ENCODE measurements at places on chromosomes 7 and 10. TPM values are rescaled to one million over a fixed set of nuclear protein-coding genes. Genes with fewer than 3 reads are reported as not detected.

DNA sequence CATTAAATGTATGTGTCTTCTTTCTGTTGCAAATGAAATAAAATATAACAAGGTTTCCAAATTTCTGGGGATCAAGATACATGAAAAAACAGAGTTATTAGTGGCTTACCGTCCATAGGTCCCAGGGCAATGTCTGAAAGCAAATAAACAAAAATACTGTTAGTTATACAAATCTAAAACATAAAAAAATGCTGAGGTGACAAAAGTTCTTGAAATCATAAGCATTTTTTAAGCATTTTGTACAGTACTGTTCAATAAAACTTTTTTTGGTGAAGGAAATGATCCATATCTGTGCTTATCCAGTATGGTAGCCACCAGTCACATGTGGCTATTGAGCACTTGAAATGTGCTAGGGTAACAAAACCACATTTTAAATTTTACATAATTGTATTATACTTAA is 158.6 kb upstream of the TARP start:
- H3K27me3 ChIP-seq: no peaks in the 10 kb centered on the region
- peaks cover 2% of the 10 kb centered on the region for H3K36me3 ChIP-seq
- H3K27ac ChIP-seq: no peak overlapping the region
- H3K4me3 ChIP-seq: no peak overlapping the region
- H3K4me1 ChIP-seq: no peaks in the 10 kb centered on the region
- no peak for DNase-seq

DNA sequence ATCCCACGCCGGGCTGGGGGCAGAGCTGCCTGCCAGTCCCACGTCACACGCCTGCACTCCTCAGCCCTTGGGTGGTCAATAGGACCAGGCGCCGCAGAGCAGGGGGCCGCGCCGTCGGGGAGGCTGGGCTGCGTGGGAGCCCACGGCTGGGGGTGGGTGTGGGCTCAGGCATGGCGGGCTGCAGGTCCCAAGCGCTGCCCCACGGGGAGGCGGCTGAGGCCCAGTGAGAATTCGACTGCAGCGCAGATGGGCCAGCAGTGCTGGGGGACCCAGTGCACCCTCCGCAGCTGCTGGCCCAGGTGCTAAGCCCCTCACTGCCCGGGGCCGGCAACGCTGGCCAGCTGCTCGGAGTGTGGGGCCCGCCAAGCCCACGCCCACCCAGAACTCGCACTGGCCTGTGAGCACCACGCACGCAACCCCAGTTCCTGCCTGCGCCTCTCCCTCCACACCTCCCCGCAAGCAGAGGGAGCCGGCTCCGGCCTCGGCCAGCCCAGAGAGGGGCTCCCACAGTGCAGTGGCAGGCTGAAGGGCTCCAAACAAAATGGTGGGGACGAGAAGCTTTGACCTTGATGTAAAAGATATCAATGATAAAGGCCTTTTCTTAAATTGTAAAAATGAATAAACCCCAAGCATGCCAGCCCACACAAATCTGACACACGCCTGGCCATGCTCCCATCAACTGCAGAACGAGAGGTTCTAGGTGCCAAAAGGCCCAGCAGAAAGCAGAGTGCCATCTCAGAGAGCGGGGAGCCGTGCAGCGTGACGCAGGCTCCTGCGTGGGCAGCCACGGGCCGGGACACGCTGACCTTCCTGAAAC is 255.5 kb downstream of the MAD1L1 start:
- H3K4me3 ChIP-seq: no peak overlapping the region
- no peak for DNase-seq
- H3K36me3 ChIP-seq: peaks cover 16% of the 10 kb centered on the region
- H3K4me1 ChIP-seq: no peaks in the 10 kb centered on the region

DNA sequence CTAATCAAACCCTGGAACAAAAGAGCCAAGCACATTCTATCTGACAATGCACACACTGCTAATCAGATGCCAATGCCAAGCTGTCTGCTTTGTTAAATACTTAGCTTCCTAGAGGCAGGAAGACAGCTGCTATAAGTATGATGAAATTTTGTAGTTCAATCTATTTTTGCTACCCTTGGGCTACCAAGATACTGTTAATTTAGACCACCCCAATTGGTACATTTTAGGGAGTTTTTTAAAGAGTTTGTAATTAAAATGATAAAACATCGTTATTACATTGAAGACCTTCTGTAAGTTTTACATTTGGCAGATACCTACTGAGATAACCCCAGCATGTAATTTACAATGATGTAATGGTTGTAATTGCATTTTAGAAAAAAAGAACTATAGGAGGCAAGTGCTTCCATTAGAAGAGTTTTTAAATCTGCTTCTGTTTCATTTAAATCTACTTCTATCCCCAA is 268.5 kb downstream of the ADK start:
- no peak overlapping the region for H3K27ac ChIP-seq
- no peak overlapping the region for H3K4me3 ChIP-seq
- H3K36me3 ChIP-seq: no peaks in the 10 kb centered on the region
- peaks cover 25% of the 10 kb centered on the region for H3K4me1 ChIP-seq

- H3K36me3 ChIP-seq: no peaks in the 10 kb centered on the region
- no peak for DNase-seq
- H3K4me3 ChIP-seq: no peak overlapping the region
- H3K4me1 ChIP-seq: no peaks in the 10 kb centered on the region
Measured at GRCh38 chr7:29216128-29216527, 21.6 kb downstream of the CHN2 start.

DNA sequence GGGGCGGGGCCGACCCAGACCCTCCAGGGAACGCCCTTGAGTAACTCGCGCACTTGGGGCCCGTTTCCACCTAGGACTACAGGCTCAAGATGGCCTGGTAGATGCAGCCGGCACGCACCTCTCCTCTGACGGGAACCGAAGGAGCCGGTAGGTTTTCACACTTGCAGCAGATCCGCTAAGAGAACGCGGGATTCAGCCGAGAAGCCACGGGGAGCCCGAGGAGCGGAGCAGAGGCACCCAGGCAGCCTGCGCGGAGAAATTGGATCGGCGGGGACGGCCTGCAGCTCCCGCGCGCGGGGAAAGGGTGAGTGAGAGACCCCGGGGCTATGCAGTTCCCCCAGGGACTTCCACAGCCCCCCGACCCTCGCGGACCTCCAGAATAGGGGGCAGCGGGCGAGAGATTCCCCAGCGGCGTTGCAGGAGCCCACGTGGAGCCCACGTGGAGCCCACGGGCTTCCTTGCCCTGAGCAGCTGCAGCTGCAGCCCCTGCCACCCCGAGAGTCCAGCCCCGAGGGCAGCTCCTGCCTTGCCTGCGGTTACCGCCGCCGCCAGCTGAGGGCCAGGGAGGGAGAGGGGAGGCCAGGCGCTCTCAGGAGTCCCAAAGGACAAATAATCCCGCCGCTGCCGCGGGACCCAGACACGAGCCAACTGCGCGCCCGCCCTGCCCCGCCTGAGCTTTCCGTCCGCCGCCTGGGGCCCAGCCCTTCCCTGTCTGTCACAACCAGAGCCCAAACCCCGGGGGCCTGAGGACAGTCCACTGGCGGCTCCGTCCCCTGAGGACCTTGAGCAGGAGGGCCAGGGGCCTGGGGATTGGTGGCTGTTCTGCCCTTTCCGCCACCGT is 13.1 kb downstream of the IFT22 start:
- H3K4me1 ChIP-seq: no peaks in the 10 kb centered on the region
- peaks cover 16% of the 10 kb centered on the region for H3K27me3 ChIP-seq

- H3K4me1 ChIP-seq: no peaks in the 10 kb centered on the region
- no peaks in the 10 kb centered on the region for H3K27me3 ChIP-seq
- H3K36me3 ChIP-seq: no peaks in the 10 kb centered on the region
Measured at GRCh38 chr7:96826089-96826488, 116.4 kb upstream of the SEM1 start.

- DNase-seq: no peak
- H3K4me1 ChIP-seq: no peaks in the 10 kb centered on the region
- H3K27me3 ChIP-seq: no peaks in the 10 kb centered on the region
- H3K36me3 ChIP-seq: no peaks in the 10 kb centered on the region
- no peak overlapping the region for H3K27ac ChIP-seq
Measured at GRCh38 chr7:19675816-19676215, 33.0 kb downstream of the POLR1F start.

- H3K36me3 ChIP-seq: no peaks in the 10 kb centered on the region
- DNase-seq: no peak
- no peaks in the 10 kb centered on the region for H3K4me1 ChIP-seq
Measured at GRCh38 chr7:120030876-120031275, 242.1 kb upstream of the KCND2 start.

GRCh38 chr7:108282427-108282996 is 152.4 kb upstream of the LAMB4 start:
- no peak overlapping the region for H3K4me3 ChIP-seq
- H3K4me1 ChIP-seq: peaks cover 6% of the 10 kb centered on the region
- H3K27ac ChIP-seq: no peak overlapping the region
- H3K36me3 ChIP-seq: no peaks in the 10 kb centered on the region
- H3K27me3 ChIP-seq: no peaks in the 10 kb centered on the region
- no peak for DNase-seq

DNA sequence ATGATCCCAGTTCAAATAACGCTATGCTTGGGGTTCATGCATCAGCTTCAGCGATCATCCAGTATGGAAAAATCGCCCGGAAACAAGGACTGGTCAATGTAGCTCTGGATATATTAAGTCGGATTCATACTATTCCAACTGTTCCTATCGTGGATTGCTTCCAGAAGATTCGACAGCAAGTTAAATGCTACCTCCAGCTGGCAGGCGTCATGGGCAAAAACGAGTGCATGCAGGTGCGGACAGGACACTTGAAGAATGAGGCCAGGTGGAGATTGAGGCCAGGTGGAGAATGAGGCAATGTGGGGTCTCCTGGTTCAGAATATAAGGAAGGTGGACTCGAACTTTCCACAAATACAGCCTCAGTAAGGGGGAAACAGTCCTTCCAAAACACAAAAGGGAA is 105.8 kb downstream of the TRRAP start:
- no peak for DNase-seq
- peaks cover 67% of the 10 kb centered on the region for H3K36me3 ChIP-seq
- no peaks in the 10 kb centered on the region for H3K27me3 ChIP-seq
- H3K27ac ChIP-seq: no peak overlapping the region

GRCh38 chr10:70898687-70899086 is 10.3 kb upstream of the PCBD1 start:
- no peak overlapping the region for H3K4me3 ChIP-seq
- H3K36me3 ChIP-seq: no peaks in the 10 kb centered on the region
- H3K4me1 ChIP-seq: no peaks in the 10 kb centered on the region

GRCh38 chr10:119518936-119519335 is 23.6 kb downstream of the RGS10 start:
- H3K4me3 ChIP-seq: no peak overlapping the region
- no peaks in the 10 kb centered on the region for H3K4me1 ChIP-seq
- no peaks in the 10 kb centered on the region for H3K36me3 ChIP-seq
- no peak for DNase-seq

DNA sequence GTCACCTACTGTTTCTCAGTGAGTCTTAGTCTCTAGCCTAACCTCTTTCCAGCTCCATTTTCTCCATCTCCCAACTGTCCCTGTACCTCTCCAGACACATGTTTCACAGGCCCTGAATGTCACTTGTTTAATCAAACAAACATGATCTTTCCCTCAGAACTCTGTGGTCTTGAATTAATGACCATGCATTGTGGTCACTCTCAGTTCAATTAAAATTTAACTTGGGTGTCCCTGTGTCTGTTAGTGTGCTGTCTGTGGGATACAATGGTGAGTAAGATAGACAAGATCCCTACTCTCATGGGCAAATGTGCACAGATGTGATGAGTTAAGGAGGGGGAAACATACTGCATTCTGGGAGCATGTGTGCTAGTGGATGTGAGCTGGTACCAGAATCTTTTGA is 65.0 kb downstream of the RBM33 start:
- no peak overlapping the region for H3K27ac ChIP-seq
- no peaks in the 10 kb centered on the region for H3K27me3 ChIP-seq
- peaks cover 28% of the 10 kb centered on the region for H3K36me3 ChIP-seq

GRCh38 chr7:26413007-26413691 is 121.5 kb downstream of the SNX10 start:
- no peaks in the 10 kb centered on the region for H3K36me3 ChIP-seq
- DNase-seq: no peak
- H3K27ac ChIP-seq: peak overlapping the region; percentile 55
- H3K27me3 ChIP-seq: no peaks in the 10 kb centered on the region

DNA sequence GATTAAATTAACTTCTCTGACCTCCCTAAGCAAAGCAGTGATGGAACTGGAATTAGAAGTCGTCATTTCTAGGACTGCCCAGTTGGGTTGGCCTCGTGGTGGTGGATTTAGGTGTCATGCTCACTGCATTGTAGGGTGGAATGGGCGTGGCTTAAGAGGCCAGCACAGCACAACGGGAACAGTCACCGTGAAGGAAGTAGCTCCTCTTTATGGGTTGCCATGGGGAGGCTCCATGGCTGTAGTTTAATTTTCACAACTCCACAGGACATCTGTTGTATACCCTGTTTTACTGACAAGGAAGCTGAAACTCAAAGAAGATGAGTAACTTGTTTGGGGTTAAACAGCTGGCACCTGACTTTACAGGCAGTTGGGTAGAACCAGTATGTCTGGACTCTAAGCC is 208.3 kb downstream of the CELF2 start:
- DNase-seq: no peak
- H3K27me3 ChIP-seq: no peaks in the 10 kb centered on the region
- H3K4me1 ChIP-seq: no peaks in the 10 kb centered on the region

- no peaks in the 10 kb centered on the region for H3K27me3 ChIP-seq
- H3K4me3 ChIP-seq: no peak overlapping the region
- no peak for DNase-seq
- peaks cover 3% of the 10 kb centered on the region for H3K4me1 ChIP-seq
- H3K27ac ChIP-seq: no peak overlapping the region
Measured at GRCh38 chr7:18206331-18206730, 178.7 kb upstream of the PRPS1L1 start.

HOXA9 gene
- 0.85 TPM for polyA plus RNA-seq

LEP gene
- 0.37 TPM for polyA plus RNA-seq

FXYD4 gene
- 0.65 TPM for polyA plus RNA-seq

DNAJC30 gene
- 10.0 TPM for polyA plus RNA-seq

PRLHR gene
- polyA plus RNA-seq: not detected

SPDYE18 gene
- polyA plus RNA-seq: 0.49 TPM

IL2RA gene
- polyA plus RNA-seq: 0.24 TPM

IDE gene
- 9.1 TPM for polyA plus RNA-seq

ASAH2B gene
- 3.1 TPM for polyA plus RNA-seq

XPNPEP1 gene
- polyA plus RNA-seq: 16.5 TPM

CRTAC1 gene
- polyA plus RNA-seq: 53.4 TPM

MRLN gene
- polyA plus RNA-seq: 0.75 TPM
